ENCODE measurements at places on chromosomes 6 and 20.

DNA sequence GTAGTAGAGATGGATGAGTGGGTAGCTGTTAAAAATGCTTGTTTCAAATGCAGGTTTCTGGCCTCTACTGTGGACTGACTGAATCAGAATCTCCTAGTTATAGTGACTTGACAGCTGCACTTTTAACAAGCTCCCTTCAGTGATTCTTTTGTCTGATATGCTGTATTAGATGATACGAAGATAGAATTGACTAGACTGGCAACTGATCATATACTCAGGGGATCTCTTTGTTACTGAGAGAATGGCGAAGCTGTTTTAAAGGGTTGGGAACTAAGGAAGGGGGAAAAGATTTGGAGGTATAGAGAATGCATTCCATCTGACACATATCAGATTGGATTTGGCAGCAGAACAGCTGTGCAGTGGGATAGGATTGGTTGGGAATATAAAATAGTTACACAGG, 7.0 kb downstream of the ENPP4 start:
- peak; percentile 30 for DNase-seq

DNA sequence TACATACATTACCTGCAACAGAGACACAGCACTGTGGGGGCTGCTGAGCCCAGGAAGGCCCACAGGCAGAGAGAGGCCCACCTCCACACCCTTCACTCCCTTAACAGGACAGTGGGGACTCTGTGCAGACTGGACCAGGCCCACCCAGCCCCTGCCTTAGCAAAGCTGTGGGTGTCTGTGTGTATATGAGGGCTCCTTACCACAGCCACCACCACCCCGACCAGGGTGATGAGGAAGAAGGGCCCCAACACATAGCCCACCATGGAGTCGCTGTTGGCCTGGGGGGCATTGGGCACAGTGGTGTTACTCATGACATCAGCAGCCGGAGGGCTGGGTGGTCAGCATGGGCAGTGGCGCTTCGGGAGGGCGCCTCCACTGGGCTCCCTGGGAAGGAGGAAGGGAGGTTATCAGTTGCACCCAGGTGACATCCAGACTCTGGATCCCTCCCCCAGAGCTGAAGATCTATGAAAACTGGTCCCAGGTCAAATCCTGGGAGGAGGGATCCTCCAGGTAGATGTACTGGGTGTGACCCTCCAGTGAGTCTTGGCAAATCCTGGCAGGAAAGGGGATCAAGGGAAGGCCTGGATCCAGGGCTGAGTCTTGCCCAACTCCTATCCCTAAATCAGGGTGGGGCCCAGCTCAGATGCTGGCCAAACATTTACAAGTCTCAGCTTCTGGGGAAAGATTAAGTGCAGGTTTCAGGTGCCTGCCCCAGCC, 1.2 kb downstream of the SMIM29 start:
- no peak for DNase-seq

DNA sequence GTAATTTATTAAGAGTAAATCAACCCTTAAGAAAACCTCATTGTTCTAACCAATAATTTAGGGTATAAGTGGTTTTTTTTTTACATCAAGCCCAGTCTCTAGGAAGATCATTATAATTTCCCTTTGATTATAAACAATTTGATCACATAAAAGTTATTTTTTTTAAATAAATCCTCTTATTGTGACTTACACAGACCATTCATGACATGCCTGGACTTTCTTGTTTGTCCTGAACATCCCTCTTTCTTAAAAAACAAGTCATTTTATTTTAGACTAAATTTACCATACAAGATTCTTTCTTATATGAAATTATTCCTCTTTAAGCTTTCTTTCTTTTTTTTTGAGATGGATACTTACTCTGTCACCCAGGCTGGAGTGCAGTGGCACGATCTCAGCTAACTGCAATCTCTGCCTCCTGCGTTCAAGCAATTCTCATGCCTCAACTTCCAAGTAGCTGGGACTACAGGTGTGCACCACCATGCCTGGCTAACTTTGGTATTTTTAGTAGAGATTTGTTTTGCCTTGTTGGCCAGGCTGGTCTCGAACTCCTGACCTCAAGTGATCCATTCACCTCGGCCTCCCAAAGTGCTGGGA, 53.6 kb upstream of the AGPAT4 start:
- DNase-seq = no peak

GRCh38 chr6:84739866-84740208, 24.6 kb downstream of the TBX18 start:
- no peak for DNase-seq

DNA sequence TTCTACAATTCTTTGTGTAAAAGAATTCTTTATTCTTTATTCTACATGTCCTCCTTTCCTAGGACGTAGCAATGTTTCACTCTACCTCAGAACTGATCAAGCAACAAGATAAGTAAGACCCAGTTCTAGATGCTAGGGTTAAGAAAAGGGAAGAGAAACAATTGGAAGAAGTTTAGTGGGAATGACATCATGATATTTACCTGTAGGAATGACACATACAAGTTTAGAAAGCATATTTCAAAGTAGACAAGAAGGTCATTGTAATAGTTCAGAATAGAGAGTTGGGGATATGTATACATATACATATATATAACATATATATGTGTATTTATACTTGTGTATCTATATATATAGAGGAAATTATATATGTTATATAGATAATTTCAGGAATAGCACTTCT, 43.4 kb upstream of the LRRC1 start:
- no peak for DNase-seq

DNA sequence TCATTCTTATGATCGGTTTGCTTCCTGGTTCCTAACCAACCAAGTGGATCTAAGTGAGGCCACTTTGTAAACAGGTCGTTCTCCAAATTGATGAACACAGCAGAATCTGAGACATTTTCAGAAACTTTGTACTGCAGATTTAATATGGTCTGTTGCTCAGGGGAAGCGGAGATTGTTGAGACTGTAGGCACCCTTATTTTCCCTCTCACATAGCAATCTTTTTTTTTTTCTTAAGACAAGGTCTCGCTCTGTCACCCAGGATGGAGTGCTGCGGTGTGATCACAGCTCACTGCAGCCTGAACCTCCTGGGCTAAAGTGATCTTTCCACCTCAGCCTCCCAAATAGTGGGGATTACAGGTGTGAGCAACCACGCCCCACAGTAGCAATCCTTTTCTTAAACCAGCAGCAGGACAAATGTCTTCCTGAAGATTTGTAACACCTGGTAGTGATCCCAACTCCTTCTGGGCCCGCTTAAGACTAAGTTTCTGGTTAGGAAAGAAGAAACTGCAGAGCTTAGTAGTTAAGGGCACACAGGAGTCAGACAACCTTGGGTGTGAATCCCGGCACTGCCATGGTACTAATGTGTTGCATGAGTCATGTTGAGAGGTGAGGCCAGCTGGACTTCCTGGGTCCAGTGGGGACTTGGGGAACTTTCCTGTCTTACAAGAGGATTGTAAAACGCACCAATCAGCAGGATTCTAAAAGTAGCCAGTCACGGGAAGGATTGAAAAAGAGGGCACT, 48.4 kb upstream of the EZR start:
- DNase-seq = no peak

DNA sequence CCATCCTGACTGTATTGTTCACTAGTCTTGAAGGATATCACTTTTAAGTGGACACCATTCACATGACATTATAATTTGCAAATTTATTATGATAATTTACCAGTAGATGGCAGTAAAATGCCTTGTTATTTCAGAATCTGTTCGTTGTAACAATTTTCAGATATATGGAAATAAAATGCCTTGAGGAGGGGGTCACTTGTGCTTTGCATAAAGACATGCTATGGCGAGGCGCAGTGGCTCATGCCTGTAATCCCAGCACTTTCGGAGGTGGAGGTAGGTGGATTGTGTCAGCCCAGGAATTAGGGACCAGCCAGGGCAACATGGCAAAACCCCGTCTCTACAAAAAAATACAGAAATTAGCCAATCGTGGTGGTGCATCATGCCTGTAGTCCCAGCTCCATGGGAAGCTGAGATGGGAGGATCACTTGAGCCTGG, 9.0 kb upstream of the NCOA6 start:
- DNase-seq = peak; percentile 77

- DNase-seq = peak; percentile 49
These were observed 582 bp downstream of the SNRPB start for GRCh38 chr20:2469991-2470422.

GRCh38 chr6:157759028-157759427, 64.0 kb upstream of the SNX9 start:
- DNase-seq = no peak

- DNase-seq = no peak
These were observed 18.0 kb downstream of the ATP9A start for GRCh38 chr20:51750037-51750769.

GRCh38 chr6:136673571-136673970, 118.7 kb downstream of the MAP3K5 start:
- DNase-seq = no peak

DNA sequence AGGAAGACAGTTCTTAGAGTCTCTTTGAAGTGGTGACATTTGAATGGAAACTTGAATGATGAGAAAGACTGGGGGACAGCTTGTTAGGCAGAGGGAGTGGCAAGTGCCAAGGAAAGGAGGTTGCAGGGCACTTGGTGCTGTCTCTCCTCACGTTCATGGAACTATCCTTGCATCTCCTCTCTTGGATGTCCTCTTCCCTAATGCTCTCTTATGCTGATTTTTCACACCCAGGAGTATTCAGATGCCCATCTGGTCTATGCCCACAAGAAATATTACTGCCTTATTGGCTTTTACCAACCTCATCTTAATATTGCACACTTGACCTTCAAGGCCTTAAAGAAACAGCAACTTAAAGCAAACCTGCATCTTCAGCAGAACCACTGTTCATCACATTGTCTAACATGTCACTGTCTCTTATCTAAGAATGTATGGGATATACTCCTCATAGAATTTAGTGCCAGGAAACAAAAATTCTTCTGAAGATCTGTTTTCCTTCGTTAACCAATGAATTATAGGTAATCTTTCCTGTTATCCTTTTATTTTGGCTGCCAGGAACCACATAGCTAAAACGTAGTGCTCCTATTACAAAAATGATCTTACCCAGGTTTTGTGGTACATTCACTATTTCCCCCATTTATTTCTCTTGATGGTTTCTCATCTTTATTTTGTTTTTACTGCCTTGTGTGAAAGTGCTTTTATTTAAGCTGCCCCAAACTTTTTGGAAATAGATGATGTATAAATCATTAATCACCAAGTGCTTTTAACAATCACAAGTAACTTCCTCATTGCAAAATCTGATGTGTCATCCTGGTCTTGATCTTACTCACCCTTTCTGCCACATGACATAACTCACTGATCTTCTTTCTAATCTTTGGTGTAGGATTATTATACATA, 12.8 kb downstream of the RGS17 start:
- no peak for DNase-seq

- DNase-seq = no peak
These were observed 87.7 kb upstream of the HMGCLL1 start for GRCh38 chr6:55666606-55667225.

DNA sequence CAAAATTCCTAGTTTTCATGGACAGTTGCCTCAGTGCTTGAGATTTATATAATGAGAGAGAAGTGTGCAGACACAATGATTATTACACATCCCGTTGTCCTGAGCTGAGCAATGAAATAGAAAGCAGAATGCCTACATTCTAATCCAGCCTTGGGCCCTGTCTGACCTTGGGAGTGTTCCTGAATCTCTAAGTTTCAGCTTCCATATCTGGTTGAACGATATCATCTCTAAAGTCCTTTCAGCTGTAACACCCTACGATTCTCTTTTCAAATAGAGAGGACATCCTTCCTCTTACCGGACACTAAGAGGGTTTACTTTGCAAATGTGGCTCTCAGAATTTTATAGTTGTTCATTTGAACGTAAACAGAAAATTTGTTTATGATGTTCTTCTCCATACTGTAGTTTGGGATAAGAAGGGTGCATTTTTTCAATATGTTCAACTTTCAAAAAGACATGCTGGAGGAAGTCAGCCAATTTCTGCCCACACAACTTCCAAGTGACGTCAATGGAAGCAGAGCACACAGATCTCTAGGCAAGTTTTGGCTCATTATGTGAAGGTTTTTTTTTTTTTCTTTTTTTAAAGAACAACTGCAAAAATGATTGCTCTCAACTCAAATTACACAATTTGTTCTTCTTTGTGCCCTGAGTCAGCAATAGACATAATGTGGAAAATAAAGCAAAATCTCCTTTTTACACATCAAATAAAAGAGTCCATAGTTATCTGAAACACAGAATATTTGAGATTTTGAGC, 50.4 kb downstream of the PDE7B start:
- no peak for DNase-seq

GRCh38 chr6:5164092-5164491, 79.0 kb downstream of the PPP1R3G start:
- no peak for DNase-seq

- no peak for DNase-seq
These were observed 14.2 kb downstream of the KATNA1 start for GRCh38 chr6:149634315-149634714.

GRCh38 chr20:59891581-59891980, 41.9 kb downstream of the SYCP2 start:
- DNase-seq = no peak

- DNase-seq = peak; percentile 80
These were observed 315.4 kb upstream of the CDYL start for GRCh38 chr6:4460586-4461475.

GRCh38 chr20:9392892-9393857, 121.2 kb upstream of the LAMP5 start:
- peak; percentile 80 for DNase-seq

- no peak for DNase-seq
These were observed 17.9 kb downstream of the RNGTT start for GRCh38 chr6:88945415-88946008.

DNA sequence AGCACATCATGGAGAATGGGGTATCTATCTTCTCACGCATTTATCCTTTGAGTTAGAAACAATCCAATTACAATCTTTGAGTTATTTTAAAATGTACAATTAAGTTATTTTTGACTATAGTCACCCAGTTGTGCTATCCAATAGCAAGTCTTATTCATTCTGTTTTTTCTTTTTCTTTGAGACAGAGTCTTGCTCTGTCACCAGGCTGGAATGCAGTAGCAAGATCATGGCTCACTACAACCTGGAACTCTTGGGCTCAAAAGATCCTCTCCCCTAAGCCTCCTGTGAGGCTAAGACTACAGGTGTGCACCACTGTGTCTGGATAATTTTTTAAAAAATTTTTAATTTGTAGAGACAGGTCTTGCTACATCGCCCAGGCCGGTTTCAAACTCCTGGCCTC, 201.5 kb upstream of the ZNF217 start:
- DNase-seq = no peak

DNA sequence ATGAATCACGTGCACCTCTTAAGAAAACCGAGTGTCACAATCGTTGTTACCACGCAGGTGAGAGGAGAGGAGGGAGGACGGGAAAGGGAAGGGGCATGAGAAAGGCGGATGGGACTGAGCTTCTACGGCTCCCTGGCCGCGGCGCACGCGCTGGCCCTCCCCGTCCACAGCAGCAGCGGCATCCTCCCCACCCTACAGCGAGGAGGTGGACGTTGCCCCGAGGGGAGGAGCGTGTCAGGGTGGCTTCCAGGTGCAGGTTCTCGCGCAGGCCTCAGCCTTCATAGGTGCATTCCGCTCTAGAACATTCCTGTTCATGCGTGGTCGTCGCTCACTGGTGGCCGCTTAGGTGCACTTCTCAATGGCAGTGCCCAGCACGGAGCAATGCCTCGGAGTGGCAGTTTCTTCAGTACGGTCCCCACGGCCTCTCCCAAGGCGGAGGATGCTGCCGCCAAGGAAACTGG, 29.7 kb upstream of the AFDN start:
- DNase-seq = peak; percentile 18
